ENCODE measurements at places on chromosomes 11 and 22.

DNA sequence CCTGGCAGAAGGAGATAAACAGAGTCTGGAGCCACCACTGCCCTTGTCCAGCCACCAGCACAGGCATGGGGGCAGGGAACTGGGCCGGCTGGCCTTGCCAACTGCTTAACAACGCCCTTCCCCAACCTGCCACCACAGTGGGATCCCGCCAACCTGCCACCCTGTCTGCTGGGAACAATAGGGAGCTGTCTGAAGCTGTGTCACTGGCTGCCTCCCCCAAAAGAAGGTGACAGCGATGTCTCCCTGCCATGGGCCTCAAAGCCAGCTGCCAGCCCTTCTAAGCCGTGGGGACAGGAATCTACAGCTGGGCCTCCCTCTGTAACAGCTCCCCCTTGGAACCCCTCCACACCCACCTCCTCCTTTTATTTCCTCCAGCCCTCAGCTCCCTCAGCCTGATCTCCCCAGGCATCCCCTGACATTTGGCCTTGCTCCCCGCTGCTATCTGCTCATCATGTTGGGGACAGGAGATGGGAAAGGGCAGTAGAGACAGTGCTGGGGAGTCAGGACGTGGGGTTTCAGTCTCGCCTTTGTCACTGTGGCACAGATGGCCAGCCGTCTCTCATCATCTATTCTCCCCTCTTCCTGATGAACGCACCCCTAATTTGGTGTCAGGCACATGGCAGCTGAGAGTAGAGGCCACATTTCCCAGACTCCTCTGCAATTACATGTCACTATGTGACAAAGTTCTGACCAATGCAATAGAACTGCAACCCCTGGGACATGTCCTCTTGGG lies 51.3 kb upstream of the PRDM11 start:
- DNase-seq, result no peak

DNA sequence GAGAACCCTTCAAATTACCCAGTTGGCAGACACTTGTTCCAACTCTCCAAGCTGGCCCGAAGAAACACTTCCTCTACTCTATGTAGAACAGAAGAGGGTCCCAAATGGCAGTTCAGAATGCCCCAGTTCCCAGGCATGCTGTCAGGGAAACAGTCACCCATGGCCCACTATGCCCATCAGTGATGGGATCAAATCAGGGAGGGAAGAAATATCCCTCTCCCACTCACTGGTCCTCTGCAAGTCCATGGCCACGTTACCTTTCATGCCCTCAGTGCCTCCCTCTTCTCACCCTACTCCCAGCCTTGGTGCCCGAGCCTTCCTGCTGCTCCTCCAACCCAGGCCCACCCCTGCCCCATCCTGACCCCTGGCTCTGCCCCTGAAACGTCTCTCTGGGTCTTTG lies 16.6 kb downstream of the APOL3 start:
- no peak for DNase-seq

DNA sequence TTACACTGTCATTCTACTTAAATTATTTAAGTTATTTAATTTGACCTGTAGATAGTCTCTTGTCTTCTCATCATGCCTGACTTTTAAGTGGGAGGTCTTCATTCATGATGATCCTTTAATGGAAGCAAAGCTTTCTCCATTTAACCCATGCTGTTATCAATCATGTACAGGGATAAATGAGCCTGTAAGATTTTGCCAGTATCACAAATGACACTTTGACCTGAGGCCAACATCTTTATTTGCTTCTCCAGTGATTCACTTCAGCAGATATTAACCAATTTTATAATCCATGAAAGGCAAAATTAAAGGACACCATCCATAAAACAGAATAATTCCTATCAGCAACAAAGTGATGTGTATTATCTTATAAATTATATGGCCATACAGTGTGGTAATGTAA lies 7.7 kb downstream of the CCDC73 start:
- DNase-seq, result no peak

DNA sequence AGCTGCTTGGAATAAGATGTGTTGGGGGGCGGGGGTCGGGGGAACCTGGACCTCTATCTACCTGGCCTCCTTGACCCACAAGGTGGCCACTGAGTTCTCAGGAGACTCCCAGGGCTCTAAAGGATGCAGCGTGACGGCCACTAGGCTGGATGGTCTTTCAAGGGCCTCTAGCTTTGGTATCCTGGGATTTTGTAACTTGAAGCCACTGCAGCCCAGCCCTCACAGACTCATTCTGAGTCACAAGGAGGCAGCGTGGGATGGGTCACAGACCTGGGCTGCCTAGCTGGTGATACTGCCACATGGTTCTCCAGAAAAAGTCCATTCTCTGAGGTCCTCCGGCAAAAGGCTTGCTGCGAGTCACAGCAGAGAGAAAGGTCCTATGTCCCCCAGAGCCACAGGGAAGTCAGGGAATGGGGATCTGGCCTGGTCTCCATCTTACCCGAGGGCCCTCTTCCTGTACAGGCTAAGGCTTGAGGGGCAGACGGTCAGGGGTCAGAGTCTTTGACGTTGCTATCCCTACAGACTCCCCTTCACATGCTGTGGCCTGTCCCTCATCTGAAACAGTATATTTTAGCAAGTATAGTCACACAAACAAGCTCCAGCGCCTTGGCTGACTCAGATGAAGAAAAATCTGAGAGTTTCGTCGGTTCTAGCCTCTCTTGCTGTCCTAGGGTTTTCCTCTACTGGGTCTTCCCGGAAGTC lies 52.4 kb downstream of the KCNC1 start:
- DNase-seq, result no peak

DNA sequence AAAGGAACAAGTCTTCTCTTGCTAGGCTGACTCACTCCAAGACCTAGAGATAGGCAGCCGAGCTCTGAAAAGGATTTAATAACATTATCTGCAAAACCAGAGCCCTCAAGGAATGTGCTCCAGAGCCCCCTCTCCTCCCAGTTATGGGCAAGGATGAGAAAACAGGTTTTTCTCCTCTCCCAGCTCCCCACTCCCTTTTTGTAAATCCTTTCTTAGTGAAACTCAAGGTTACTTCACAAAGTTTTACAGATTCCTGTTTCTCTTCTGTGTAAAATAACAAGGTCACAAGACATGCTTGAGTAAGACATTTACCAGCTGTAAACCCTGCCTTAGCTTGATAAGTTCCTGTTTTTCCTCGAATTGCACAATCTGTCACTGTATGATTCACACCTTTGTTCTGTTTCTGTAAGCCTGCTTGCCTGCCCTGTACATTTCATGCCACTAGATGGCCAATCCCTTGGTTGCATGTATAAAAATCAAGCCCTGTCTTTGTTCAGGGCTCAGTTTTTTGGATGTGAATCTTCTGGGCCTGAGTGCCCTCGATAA lies 489.4 kb downstream of the KCNA4 start:
- no peak for DNase-seq

- peak; percentile 99 for DNase-seq
Observed at GRCh38 chr11:85627998-85628770, at the start of gene TMEM126B. Gene TMEM126B (plus strand): TSS chr11:85628593. CDS start chr11:85628608, 15 bp downstream.

DNA sequence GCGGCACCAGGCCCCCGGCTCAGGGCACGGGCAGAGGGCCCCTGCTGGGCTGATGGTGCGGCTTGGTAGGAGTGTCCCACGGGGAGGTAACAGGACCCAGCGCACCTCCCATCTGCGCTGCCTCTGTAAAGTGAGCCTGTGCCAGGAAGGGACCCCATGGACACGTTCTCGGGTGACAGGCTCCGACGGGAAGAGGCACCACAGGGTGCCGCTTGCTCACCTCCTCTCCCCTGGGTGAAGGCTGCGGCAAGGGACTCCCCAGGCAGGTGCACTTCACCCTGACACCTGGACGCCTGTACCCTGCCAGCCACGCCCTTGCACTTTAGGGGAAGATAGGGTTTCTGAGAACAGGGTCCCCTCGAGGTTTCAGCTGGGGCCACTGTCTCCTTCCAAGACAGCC lies 48.1 kb downstream of the SHANK2 start:
- peak; percentile 19 for DNase-seq

GRCh38 chr11:132234878-132235277 lies 864.5 kb downstream of the NTM start:
- no peak for DNase-seq

DNA sequence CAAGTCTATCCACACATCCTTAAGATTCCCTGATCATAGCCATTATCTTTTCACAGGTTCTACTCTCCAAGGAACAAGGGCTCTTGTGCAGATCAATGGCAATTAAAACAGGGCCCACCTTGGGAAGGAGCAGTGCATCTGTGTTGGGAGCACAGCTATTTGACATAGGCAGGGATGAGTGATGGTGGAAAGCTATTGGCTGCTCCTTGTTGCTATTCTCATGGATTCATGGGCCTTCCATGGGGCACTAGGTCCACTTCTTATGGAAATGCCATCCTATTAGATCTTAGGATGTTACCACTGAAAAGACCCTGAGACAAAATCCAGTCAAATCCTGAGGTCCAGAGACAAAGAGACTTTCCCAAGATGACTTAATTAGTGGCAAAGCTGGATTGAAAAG lies 148.6 kb upstream of the MTNR1B start:
- no peak for DNase-seq

GRCh38 chr11:58933661-58934060 lies 5.6 kb upstream of the GLYATL1 start:
- DNase-seq, result no peak

DNA sequence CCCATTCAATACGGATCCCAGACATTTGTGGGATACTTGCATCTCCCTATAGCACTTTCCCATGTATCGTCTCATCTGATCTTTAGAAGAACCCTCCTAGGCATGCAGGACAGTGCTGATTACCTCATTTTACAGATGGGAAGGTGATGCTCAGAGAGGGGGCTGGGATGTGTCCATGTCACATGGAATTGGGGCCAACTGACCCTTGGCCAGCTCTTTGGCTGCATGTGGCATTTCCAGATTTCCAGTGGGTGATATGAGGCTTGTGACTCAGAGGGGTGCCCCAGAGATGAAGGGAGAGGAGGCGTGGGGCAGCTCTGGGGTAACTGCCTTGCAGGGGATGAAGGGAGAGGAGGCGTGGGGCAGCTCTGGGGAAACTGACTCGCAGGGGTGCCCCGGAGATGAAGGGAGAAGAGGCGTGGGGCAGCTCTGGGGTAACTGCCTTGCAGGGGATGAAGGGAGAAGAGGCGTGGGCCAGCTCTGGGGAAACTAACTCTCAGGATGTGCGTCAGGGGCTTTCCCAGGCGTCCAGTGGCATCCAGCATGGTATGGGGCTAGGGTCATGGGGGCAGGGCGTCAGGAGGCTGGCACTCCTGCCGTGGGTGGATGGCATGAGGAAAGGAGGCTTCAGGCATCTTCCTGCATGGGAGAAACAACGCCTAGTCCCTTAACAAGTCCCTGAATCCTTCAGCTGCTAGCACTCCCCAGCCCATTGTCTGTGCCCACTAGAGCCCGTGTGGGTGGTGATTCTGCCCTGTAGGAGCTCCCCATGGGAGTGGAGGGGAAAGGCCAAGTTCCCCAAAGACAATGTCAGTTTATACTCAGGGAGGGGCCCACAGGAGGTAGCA lies 11.9 kb upstream of the CERK start:
- no peak for DNase-seq

GRCh38 chr11:45815747-45816146 lies 10.8 kb downstream of the SLC35C1 start:
- DNase-seq, result no peak

- no peak for DNase-seq
Observed at GRCh38 chr11:102459393-102459792, 6.8 kb upstream of the TMEM123 start.

DNA sequence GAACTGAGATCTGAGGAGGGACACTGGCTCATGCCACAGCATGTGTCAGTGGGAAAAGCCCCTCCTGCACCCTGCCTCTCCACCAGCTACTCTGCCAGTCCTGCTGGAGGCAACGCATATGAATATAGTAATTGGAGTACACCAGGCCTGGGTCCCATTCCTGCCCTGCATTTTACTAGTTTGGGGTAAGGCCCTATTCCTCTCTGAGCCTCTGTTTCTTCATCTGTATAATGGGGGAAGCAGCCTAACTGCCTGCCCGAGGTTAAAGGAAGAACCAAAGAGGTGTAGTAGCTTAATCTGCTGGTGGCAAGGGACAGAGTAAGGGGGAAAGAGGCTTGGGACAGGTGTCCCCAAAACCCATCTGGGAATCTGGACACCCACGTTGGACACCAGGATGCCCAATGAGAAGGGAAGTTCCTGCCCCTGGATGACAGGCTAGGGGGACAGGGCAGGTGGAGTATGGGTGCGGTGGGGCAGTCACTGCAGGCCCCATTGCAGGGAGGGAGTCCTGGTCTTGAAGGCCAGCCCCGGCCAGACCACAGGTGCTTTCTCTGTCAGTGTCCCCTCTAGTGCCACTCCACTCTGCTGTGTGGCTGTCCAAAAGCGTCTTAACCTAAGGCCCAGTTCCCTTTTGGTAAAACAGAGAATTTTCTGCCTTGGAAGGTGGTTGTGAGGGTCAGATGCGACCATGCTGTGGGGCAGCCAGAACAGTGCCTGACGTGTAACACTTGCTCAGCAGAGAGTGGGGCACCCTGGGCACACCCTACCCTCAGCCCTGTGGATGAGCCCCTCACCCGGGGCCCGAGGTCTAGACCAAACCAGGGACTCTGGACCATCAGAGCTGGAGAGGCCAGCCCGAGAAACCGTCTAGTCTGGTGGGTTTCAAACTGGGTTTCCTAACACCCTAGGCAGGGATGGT lies 11.5 kb downstream of the TSKU start:
- no peak for DNase-seq

- peak; percentile 31 for DNase-seq
Observed at GRCh38 chr11:71286701-71287643, 34.6 kb upstream of the SHANK2 start.

DNA sequence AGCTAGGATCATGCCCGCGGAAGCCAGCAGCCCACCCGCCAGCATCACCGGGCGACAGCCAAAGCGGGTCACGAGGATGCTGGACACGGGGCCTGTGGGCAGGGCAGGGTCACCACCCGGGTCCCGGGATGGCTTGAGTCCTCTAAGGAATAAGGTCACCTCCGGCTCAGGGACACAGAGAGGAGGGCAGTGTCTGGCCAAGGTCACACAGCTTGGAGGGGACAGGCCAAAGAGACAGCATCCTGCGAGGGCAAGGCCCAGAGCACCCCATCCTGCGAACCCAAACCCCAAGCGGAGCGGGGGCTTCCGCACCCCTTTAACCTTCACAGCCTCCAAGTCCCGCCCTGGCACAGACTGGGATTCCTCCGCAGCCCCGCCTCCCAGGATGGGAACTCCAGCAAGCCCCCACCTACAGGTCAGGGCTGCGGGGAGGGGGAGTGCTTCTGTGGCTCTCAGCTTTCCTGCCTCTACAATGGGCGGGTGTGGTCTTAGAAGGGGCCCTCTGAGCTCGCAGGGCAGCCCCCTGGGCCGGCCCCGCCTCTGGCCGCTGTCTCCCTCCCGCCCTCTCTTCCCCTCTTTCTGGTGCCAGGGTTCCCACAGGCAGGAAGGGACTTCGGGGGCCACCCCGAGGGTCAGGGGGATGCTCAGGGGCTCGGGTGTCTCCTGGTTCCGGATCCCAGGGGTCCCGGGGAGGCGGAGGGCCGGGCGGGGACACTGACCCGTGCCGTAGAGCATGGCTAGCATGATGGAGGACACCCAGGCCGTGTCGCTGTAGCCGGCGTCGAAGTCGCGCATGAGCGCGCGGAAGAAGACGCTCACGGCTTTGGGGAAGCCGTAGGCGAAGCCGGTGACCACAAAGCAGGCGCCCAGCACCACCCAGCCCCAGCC lies 1.8 kb downstream of the SLC16A8 start:
- no peak for DNase-seq

DNA sequence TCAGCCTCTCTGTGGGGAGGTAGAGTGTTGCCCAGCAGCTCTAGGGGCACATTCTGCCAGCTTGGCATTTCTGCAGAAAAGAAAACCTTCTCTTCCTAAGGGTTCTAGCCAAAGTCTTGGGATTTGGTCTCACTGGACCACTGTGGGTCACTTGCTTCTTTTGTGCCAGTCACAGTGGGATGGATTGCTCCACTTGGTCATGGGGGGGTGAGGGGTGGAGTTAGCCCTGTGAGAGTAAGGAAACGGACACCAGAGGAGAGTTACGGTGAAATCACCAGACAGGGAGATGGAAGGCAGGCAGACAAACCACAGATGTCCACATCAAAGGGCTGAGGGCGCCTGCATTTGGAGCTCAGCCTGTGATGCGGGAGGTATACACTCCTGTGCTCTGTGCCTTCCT lies 10.8 kb downstream of the SGSM1 start:
- no peak for DNase-seq

Measured in NCI-H1092 treated with DMSO at 0.1 percent for 48 hours (cell line).